ENCODE measurements at places on chromosomes 1 and 21. TPM values are rescaled to one million over a fixed set of nuclear protein-coding genes. Genes with fewer than 3 reads are reported as not detected.

Gene FAM167B
- 2.5 TPM for total RNA-seq

GRCh38 chr1:221286399-221286798, 407.2 kb downstream of the HLX start:
- peak; percentile 31 for DNase-seq

GRCh38 chr1:179816196-179816960, 61.2 kb downstream of the TOR1AIP2 start:
- DNase-seq, result peak; percentile 88

Gene HCN3
- total RNA-seq, result 1.6 TPM

Gene SHISA4
- total RNA-seq, result 58.5 TPM

DNA sequence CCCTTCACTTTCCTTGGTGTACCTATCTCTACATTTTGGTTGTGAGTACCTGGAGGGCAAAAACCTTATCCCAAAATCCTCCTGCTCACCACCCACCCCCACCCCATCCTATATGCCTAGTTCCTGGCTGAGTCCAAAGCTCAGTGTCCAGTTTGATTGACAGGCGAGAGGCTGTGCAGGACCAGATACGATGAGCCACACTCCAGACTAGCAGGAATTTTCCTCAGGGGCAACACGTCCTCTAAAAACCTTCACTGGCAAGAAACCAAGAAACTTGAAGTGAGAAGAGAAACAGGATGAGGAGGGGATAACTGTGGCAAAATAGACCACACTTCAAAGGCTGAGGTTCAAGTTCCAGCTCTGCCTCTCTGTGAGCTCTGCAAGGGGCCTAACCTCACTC, 1.1 kb upstream of the SLAMF8 start:
- DNase-seq, result no peak

Gene NR0B2
- not detected for total RNA-seq

GRCh38 chr1:32337855-32338636, 2.0 kb upstream of the MARCKSL1 start:
- DNase-seq, result peak; percentile 78

Gene XCL1
- 0.04 TPM for total RNA-seq

DNA sequence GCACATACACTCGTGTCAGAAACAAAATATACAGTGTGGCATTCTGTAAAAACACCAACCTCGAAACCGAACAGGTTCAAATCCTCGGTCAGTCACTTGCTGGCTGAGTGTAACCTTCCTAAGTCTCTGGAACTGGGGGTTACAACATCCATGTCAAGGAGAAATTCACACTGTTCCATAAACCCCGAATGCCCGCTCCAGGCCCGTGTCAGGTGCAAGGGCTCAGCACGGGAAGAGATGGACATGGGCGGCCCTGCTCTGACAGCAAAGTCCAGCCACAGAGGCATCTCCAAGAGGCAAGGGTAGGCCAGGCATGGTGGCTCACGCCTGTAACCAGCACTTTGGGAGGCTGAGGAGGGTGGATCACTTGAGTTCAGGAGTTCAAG, 79.5 kb downstream of the SLC66A1 start:
- DNase-seq, result no peak

DNA sequence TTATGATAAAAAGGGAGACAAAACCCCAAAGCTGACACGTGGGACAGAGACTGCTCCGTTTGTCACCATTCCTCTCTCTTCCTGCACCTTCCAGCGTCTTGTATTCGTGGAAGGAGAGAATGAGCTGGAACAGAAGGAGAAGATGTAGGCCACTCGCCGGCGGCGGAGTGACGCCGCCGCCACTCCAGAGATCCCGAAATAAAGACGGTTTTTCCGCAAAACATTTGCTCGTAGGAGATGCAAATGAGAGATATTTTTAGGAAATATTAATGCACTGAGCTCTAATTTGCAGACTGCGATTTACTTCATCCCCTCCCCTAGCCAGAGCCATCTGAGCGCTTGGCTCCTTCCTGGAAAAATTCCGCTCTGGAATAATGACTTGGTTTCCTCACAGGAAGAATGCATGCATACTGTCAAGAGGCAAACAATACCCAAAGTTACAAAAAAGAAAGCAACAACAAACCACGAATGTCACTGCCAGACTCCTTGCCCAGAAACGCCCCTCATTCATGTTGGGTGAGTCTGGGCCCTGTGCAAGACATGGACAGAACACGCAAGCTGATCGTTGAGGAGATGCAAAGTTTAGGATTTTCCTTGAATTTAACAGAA, 18.0 kb upstream of the ADARB1 start:
- DNase-seq, result peak; percentile 45

GRCh38 chr1:160625725-160626498, 20.9 kb downstream of the SLAMF1 start:
- DNase-seq, result peak; percentile 43

Gene CTH
- total RNA-seq, result 1.7 TPM

GRCh38 chr1:242691610-242691945, 167.1 kb upstream of the PLD5 start:
- DNase-seq, result no peak

- DNase-seq, result no peak
Measured at GRCh38 chr1:230109895-230110667, 43.0 kb downstream of the GALNT2 start.

Data from muscle of leg (tissue), 16 donors.